ENCODE measurements at places on chromosomes 6 and 20.

DNA sequence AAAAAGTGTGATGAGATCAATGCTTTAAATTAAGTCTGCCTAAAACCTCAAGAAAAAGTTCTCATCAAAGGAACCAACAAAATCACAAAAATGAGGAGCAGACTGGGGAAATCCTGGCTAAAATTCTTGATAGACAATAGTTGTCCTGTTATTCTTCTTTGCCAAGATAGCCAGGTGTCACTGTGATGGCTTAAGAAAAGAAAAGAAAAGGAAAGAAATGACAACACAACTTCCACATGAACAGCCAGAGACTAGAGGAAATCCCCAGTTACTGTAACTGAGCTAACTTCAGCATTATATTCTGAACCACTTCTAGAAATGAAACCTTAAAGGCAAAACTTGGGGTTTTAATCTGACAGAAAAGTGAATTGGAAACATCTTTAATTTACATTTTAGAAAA lies 129.6 kb downstream of the CD24 start:
- DNase-seq = no peak

- no peak for DNase-seq
These were observed 22.8 kb upstream of the OCSTAMP start for GRCh38 chr20:46573234-46573633.

DNA sequence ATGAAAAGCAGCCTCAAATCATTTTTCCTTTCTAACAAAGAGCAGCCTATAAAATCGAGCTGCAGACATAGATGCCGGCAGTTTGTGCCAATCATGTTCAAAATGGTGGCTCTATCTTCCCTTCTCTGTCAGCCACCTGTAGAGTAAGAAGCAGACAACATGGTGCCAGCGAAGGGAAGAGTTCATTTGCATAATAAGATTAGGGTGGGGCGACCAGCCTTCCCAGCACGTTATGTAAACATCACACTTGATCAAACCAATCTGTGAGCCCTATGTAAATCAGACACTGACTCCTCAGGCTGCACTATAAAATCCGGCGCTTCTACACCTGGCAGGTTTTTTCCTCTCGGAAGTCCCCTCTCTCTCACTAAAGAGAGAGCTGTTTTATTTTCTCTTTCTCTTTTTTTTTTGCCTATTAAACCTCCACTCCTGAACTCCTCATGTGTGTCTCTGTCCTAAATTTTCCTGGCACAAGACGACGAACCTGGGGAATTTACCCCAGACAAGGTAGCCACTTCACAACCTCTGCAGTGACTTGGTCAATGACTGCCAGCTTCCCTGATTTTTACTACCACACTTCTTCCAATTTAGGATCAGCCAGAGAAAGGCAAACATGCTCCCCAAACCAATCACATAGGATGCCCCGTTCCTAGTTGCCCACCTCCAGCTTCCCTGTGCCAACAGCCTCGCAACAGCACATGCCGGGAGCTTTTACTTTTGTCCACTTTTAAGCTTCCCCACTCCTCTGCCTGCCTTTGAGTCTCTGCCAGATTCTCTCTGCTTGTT lies 12.9 kb downstream of the TPMT start:
- no peak for DNase-seq

- DNase-seq = no peak
These were observed 40.0 kb upstream of the TAF8 start for GRCh38 chr6:42010185-42010891.

DNA sequence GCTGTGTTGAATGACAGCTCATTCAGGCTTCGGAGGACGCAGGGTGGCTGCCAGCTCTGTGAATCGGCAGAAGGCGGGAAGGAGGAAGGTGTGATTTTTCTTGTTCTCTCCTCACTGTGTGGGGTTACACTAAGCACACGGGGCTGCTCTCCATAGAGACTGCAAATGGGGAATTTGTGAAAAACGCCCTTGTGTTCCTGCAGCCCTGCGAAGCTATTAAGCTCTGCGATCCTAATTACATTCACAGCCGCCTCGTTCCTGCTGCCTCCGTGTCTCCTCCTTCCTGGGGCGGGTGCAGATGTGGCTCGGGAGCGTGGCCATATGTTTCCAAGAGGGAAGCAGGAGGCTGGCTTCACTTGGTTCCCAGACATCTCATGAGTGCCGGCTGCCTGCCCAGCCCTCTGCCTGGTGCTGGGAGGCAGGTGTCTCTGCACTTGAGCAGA lies 124.0 kb downstream of the TOX2 start:
- no peak for DNase-seq
